ENCODE measurements at places on chromosomes 1 and 21.

DNA sequence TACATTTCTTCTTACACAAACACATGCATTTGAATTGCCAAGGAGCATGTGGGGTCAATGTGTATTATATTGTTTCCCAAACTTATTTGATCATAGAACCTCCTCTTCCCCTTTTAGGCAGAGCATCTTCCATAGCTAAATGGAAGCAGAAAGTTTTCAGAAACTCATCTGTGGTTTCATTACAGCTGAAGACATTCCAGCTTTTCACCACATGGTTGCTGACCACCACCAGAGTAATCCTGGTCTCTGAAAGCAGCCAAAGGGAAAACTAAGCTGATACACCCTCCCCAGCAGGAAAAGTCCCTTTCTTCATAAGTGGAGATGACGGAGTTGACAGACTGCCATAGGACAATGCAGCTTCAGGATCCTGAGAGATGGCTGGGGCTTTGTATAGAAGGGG, 30.2 kb upstream of the OTUD3 start:
- DNase-seq = no peak

DNA sequence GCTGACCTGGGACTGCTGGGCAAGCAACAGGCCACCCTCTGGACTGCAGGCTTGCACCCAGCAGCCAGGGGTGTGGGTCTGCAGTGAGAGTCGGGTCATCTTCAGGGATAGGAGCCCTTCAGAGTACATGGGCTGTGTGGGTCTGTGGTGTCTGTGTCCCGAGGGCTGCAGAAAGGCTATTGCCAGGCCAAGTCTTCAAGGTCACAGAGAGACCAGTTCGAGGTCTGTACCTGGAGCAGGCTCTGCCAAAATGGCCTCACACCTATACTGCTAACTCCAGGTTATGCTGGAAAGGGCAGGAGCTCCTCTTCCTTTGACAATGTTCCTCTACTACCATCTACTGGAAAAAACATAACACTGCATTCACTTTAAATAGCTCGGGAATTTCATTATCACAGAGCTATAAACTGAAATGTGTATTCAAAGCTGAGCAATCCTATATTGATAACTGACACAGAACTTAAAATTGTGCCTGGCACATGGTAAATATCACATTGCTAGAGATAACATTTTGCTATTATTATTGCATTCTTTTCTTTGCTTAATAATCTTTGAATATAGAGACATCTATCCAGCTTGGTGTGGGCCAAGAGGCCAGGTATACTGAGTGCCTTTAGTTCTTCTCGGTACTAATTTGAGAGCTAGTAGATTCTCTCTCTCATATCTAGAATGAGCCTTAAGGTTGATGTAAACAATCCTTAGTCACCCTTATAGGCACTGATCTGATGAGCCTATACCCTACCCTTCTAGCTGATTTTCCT, 6.9 kb upstream of the DNAH14 start:
- DNase-seq = no peak

DNA sequence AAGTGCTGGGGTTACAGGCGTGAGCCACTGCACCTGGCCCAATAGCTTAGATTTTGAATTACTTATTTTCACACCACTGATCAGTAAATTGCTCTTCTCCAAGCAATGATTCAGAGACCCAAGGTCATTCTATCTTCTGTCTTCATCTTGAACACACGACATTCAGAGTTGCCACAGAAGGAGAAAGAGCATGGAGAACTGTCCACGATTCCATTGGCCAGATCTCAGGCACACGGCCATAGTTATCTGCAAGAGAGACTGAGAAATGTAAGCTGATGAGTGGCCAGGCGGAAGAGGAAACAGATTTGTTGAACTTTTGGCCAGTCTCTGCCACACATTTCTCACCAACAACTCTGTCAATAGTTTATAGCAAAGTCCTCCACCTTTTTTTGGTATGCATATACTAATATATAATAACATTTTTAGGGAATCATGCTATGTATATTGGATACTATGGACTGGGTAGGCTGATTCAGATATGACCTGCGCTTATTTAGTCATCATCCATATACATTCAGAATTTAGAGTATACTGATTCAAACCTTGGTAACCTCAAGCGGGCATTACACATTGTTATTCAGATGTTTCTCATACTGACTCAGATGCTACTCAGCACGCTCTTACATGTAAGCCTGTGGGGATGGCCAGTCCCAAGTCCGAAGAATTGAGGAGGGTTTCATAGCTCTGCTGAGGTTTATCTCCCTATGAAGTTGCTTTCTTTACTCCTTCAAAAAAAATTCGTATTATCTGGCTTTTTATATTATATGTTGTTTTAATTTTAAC, 25.5 kb upstream of the CAP1 start:
- no peak for DNase-seq

GRCh38 chr21:34885125-34885524, 164.0 kb downstream of the RUNX1 start:
- no peak for DNase-seq

GRCh38 chr1:201119206-201120197, 7.3 kb upstream of the CACNA1S start:
- peak; percentile 39 for DNase-seq

DNA sequence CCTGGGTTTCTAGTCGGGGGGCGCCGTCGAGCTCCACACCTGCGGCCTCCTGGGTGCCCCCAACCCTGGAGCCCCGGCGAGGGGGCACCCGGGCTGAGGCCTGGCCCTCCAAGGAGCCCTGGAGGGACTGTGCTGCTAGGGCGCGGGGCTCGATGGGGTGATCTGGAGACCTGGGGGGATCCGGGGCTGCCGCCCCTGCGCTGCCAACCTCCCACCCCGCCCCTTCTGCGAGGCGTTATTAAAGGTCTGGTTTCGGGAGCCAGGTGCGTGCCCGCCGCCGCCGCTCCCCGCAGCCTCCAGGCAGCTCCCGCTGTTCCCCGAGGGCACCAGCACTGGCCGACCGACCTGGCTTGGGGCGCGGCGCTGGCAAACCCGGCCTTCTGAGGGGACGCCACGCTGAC, 746 bp upstream of the POFUT2 start:
- DNase-seq = no peak

DNA sequence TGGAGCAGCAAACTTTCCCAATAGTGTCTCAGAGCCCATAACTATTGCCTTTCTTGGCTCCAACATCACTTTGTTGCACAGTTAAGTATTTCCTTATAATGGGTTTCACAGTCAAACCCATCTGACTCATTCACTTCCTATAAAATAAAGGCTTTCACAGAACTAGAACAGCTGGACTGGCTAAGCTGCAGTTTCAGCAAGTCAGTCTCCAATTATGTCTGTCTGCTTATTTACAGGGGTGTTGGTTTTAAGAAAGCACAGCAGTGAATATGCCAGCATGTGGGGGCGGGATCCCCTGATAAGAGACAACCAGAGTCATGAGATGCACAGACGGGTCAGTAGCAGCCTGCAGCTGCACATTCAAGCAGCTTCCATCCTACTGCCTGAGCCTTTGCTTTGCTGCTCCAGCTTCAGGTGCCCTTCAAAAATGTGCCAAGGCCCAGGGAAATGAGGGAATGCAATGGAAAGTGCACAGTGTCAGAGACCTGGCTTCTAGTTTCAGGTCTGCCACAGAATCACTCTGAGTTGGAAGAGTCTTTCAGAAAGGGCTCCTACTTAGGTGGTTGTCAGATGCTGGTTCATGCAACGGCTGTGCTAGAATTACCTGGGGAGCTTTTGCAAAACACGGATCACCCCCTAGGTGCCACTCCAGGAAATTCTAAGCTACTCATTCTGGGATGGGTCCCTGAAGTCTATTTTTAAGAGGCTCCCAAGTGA, 24.8 kb downstream of the RNF19B start:
- no peak for DNase-seq

DNA sequence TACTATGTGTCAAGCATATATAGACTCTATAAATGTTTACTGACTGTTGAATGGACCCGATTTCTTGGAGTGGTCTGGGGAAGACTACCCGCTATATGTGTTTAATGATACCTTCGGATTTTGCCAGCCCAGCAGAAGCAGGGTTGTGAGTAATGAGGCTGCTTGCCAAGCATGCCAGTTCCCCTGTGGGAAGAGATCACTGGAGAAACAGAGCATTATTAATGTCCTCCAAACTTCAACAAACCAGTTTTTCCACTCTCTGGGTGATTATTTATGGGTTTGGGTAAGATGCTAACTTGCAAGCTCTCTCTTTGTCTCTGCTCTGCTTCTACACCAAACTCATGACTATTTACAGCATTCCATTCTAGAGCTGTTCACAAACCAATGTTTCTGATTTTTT, 25.1 kb upstream of the PHGDH start:
- DNase-seq = no peak

GRCh38 chr1:25906644-25907300, 553 bp upstream of the STMN1 start:
- peak; percentile 6 for DNase-seq

DNA sequence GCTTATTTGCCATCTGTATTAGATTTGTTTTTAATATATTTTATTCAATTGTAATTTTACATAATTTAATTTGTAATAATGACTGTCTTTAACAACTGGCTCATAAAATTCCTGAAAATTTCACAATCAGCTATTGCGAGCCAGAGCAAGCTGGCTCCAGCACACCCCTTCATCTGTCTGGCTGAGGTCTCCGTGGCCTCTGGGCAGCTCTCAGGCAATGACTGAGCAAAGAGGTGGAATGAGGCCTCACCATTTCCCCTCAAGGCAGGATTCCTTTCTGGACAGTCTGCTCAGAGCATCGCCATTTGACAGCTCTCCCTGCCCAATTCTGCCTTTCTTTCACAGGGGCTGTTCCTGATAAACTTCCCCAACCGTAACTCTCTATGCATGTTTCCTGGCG, 5.8 kb upstream of the KANK4 start:
- DNase-seq = no peak
